ENCODE measurements at places on chromosomes 7 and 10. TPM values are rescaled to one million over a fixed set of nuclear protein-coding genes. Genes with fewer than 3 reads are reported as not detected.

Gene ASIC3
- total RNA-seq = 2.6 TPM

Gene TRIM50
- 0.20 TPM for total RNA-seq

Gene NAT16
- total RNA-seq = not detected

Gene EPO
- total RNA-seq = not detected

Gene C7orf25
- total RNA-seq = 7.4 TPM

All from upper lobe of right lung (tissue), 1 donor.